IPS-NIHi11 (cell line): ENCODE measurements at places on chromosomes 5 and 9.

GRCh38 chr9:93678199-93679019 lies 102.0 kb downstream of the PHF2 start:
- no peak for DNase-seq

DNA sequence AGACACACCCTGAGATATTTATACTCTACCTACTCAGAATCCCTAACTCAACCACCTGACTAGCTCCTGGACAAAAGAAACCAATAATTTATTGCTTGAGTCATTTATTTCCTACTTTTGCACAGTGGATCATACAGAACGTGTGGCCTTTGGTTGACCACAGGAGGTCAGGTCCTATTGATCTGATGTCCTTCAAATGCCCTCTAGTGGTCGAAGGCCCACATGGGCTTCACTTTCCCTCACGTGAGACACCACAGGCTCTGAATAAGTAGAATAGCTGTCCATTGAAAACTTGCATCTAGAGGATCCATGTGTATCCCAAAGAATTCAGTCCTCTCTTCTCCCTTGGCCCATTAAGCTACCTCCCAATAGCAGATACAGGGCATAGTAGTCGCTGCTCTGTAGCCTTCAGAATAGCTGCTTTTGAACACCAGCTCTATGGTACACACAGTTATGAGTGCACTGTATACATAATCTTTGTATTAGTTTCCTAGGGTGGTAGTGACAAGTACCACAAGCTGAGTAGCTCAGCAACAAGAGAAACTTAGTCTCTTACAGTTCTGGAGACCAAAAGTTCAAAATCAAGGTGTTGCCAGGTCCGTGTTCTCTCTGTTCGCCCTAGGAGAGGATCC lies 177.6 kb upstream of the SMARCA2 start:
- peak; percentile 81 for DNase-seq

- no peak for DNase-seq
Observed at GRCh38 chr5:8577792-8578191, 708.8 kb downstream of the MTRR start.

- DNase-seq: peak; percentile 49
Observed at GRCh38 chr9:72856972-72857623, 95.8 kb downstream of the ALDH1A1 start.

GRCh38 chr5:35182910-35183535 lies 47.3 kb downstream of the PRLR start:
- peak; percentile 57 for DNase-seq

DNA sequence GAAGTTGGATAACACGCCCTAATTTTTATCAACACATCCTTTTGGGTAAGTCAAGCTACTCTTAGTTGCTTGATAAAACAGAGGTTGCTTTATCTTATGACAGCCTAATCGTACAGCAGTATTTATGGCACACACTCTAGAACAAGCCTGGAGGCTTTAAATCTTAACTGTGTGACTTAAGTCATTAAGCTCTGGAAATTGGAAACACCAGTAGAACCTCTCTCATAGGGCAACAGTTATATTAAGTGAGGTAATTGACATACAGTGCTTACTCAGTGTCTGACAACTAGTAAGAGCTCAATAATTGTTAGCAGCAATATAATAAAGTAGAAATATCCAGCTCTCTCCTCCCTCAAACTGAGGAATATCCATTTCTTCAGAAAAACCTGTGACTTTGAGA lies 808.9 kb upstream of the WWC1 start:
- DNase-seq: no peak

DNA sequence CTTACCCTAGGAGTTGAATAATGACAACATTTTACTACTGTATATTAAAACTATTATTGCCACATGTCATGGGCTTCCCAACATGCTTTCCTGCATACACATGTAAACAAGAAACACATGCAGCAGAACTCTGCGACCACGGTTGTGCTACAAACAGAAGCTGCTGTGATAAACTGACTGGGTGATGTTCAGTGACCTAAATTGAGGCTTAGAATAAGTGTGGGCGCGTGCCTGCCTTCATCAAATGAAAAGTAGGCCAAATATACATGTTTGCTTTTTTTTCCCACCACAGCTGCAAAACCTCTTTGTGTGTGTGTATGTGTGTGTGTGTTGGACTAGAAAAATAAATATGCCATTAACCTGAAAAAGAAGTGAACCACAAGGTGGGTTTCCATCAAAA lies 1202.1 kb downstream of the PTPRD start:
- DNase-seq: no peak

DNA sequence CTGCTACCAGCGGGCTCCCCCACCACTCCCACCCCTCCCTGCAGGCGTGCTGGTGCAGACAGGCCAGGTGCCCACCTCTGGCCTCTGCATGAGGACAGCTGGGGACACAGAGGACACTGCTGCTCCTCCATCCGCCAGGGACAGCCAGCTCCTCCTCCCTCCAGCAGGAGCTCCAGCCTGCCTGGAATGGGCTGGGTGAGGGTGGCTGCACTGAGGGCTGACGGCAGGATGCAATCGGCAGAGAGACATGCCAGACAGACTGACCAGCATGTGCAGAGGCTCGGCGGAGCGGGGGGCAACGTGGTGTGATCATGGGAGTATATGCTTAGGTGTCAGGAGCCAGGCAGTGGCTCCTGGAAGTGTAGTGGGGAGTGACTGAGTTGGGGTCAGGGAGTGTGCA lies 68.4 kb downstream of the RASGEF1C start:
- no peak for DNase-seq

DNA sequence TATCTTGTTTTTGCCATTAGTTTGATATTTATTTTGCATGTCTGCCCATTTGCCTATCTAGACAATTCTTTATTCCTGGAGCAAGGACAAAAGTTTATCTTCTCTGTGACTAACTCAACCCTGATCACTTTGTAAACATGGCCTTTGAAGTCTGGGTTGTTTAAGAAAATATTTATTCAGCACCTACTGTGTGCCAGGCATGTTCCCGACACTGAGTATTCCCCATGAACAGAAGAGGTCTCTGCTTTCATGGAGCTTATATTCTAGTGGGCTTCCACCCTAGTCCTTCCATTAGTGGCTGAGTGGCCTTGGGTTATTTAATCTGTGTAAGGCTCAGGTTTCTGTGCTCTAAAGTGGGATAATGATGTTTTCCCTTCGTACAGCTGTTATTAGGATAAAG lies 49.7 kb downstream of the SEMA6A start:
- DNase-seq: no peak

DNA sequence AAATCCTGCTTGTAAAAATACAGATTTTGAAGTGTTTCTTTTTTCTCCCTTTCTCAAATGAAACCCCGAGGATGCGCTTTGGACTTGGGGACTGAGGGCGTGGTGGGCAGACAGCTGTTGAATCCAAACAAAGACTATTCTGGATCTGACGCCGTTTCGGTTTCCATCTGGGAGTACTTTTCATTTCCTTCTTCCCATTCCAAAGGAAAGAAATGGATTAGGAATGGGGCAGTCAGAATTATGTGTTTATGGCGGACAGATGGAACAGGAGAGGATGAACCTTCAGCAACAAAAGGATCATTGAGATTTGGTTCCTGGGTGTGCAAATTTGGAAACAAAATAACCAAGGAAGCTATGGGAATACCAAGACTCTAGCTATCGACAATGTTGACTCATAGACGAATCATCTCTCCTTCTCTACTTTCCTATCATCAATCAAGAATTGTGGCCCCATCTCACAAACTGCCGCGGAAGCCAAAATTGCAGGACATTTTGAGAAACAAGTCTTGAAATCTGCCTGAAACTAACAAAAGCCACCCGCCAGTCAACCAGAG lies 300.6 kb downstream of the PARP8 start:
- no peak for DNase-seq

GRCh38 chr5:156534085-156534484 lies 207.1 kb downstream of the SGCD start:
- DNase-seq: no peak
